ENCODE measurements at places on chromosomes 5 and 9.

DNA sequence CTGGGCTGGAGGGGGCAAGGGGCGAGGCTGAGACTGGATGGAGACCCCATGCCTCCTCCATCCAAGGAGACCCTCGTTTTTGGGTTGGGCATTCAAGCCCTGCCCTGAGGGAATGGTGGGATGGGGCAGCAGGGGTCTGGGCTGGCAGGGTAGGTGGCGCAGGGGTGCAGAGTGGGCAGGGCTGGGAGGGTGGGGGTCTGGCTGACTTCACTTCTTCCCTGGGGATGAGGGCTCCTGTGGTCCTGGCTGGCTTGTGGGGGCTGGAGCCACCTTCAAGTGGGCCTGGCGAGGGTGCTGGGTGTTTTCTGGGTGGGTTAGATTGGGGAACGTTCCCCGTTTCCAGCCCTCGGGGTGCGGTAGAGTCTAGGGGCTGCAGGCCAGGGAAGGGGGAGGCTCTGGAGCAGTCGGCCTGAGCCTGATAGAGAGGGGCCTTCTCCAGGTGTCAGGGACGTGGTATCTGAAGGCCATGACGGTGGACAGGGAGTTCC, 412 bp downstream of the LCN1 start:
- no peak for DNase-seq

DNA sequence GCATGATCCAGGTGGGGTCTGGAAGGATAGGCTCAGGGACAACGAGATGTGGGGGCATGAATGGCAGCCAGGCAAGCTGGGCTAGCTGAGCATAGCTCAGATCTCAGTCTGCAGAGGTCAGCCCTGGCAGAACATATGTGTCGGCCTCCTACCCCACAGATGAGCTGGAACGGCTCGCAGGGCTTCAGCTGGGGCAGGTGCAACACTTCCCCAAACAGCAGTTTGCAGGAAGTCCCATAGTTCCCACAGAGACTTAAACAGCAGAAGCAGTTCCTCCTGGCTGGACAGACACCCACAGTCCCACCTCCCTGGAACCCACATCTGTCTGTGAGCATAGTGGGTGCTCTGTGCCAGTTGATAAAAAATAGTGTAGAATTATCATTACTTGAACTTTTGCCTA, 404.6 kb downstream of the GADD45G start:
- no peak for DNase-seq

- no peak for DNase-seq
Observed at GRCh38 chr5:180804129-180804618, 1.6 kb upstream of the MGAT1 start.

DNA sequence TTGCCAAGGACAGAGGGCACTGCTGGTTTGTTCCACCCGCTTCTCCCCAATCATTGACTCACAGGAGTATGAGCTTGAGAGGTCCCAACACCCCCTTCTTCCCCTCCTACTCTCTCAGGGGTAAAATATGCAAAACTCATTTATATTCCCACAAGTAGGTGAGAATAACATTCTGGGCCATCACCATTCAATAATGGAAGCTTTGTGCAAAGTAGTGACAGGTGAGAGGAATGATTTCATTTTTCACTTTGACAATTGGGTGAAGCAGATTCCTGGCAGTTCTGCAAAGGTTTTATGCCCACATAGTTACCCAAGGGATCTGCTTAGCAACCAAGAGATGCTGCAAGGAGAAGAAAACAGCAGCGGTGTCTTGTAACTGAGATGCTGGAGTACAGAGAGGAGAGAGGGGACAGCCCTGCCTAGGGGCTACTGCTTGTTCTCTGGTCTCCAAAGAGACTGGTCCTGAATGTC, 137.6 kb downstream of the CMYA5 start:
- no peak for DNase-seq

DNA sequence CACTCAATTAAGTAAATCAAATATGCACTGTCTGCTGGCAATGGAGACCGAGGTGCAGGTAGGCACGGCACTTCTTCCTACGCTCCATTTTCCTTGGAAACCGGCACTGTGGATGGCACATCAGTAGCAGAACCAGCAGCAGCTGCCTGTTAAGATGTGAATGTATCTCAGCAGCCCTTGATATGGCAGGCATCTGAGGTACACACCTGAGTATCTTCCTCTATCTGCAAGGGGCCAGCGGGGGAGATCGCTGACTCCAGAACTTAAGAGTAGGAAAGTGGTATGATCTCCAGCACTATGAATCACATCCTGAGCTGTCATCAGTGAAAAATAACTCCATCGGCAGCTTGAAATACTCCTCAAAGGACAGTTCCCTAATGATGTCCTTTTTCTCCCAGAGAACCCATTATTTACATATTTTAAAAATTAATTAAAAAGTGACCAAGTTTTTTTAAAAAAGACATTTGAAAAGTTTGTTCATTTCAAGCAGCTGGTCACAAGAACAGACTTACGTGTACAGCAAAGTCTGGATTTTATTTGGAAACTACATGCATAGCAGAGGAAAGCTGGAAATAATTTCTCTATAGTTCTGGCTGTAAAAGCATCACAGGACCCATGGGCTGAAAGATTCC, 97.1 kb downstream of the ADAMTS12 start:
- peak; percentile 77 for DNase-seq

DNA sequence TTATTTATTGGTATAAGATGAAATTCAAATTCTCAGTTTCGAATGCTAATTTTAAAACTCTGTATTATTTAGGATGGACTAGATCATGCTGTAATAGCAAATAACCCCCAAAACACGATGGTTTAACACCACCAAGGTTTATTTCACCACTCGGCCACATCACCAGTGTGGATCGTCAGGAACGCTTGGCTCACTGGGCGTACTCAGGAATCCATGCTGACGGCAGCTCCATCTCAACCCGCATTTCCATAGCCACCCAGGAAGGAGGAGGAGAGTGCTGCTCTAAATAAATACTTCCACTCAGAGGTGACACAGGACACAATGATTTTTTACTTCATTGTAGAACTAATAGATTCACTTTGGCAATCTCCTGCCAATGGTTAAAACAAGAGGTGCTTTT, 347.4 kb downstream of the SH3GL2 start:
- no peak for DNase-seq

DNA sequence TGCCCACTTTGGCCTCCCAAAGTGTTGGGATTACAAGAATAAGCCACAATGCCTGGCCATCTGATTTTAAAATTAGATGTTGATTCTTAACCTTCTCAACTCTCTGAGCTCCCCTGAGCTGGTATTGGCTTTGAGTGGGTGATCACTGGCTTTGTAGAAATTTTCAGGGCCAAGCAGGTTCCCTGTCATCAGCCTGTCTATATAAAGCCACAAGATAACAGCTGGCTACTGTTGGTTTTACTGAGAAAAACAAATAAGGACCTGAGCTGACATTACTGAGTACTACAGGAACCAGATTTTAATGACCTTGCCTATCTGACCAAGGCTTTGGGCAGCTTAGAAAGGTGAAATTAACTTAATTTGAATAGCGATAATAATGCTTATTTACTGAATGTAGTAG, 153.6 kb downstream of the MSX2 start:
- DNase-seq = no peak

GRCh38 chr5:68070591-68071281, 144.8 kb upstream of the PIK3R1 start:
- DNase-seq = peak; percentile 60

DNA sequence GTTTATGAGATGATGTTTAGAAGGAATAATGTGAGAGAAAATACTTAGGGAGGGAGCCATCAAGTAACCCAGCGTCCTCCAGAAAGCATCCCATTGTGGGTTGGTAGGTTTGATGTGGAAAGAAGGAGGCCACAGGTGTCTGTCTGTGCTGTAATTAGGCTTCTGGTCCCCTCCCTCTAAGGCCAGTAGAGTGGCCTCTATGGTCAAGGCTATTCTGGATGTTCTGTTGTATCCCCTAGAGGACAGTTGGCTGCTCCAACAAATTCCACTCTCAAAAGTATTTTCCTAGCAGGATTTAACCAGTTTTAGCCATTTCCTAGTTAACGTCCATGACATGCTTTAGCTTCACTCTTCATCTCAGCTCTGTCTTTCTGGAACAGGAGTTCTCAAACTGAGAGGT, 106.5 kb downstream of the EGFLAM start:
- DNase-seq = no peak

DNA sequence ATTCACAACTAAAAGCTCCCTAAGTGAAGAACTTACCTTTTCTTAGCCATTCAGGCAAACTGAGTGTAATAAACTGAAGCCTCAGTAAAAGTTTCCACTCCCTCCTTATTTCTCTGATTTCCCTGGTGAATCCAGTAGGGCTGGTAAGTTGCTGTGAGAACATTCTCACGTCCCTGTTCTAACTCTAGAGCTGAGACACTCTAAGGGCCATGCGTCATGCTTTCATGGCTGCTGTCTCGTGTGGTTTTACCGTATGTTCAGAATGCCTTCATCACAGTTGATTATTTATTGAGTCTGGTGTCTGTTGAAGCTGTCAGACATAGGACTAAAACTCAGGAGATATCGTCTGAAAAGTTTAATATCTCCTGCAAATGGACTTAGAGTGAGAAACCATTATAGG, 1.3 kb downstream of the OR2S2 start:
- DNase-seq = no peak

GRCh38 chr5:92402045-92402444, 1018.9 kb upstream of the ARRDC3 start:
- DNase-seq = no peak

- no peak for DNase-seq
Observed at GRCh38 chr5:154044581-154044980, 5.8 kb downstream of the MFAP3 start.

DNA sequence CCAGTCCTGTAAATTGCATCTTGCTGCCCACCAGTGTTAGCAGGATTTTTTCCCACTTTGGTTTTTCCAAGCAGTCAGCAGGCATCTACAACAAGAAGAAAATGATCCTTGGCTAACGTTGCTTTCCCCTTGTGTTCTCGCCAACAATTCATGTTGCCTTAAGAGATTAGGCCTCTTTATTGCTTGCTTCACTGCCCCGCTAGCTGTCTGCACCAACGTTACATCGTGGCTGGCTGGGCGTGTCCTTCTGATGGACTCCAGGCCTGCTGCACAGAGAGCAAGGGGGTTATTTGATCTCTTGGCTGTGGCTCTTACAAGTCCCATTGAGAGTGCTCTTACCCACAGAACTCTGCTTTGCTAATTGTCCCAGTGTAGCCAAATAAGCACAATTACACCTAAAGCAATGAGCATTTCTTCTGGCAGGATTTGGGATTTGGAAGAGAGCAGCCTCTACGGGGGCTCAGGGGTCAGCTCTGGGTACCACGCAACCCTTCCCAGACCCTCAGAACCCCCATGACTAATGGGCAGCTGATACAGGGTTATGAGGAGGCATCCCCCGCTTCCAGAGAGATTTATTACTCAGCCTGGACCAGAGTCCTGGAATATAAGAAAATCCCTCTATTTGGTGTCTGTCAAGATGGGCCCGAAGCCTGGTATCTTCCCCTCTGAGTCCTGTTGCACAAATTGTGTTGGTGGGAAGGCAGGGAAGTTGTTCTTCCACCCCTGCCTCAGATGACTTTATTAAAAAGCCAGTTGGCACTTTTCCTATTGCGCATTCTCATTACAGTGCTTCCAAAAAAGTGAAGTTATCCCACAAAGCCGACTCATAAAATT, 17.6 kb downstream of the DCANP1 start:
- DNase-seq = peak; percentile 72

DNA sequence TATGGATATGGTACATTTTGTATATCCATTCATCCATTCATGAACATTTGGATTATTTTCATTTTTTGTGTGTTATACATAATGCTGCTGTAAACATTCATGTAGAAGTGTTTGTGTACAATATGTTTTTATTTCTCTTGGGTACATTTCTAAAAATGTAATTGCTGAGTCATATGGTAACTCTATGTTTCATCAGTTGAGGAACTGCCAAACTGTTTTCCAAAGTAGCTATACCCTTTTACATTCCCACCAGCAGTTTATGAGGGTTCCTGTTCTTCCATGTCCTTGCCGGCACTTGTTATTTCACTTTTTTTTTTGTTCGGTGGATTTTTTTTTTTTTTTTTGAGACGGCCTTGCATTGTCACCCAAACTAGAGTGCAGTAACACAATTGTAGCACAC, 54.0 kb upstream of the MCCC2 start:
- no peak for DNase-seq

GRCh38 chr9:104748359-104749031, 1.0 kb downstream of the NIPSNAP3A start:
- peak; percentile 53 for DNase-seq

- DNase-seq = no peak
Observed at GRCh38 chr5:43232943-43233833, 41.2 kb downstream of the NIM1K start.

DNA sequence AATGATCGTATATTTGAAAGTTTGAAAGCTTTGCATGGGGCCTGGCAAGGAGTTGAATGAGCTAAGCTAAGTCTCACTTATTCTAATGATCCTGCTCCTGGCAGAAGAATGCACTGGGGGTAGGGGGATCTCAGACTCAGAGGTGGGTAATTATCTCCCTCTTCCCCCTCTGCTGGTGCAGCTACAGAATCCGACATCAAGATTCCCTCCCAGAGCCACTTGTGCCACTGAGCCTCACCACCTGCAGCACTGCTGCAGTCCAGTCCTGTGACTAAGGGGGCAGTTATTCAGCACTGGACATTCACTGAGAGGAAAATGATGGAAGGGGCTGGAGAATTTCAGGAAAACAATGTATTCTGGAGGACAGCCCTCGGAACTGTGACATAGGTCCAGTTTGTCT, 205.8 kb downstream of the DEPDC1B start:
- DNase-seq = no peak

- DNase-seq = no peak
Observed at GRCh38 chr9:107755246-107755645, 265.7 kb upstream of the KLF4 start.

DNA sequence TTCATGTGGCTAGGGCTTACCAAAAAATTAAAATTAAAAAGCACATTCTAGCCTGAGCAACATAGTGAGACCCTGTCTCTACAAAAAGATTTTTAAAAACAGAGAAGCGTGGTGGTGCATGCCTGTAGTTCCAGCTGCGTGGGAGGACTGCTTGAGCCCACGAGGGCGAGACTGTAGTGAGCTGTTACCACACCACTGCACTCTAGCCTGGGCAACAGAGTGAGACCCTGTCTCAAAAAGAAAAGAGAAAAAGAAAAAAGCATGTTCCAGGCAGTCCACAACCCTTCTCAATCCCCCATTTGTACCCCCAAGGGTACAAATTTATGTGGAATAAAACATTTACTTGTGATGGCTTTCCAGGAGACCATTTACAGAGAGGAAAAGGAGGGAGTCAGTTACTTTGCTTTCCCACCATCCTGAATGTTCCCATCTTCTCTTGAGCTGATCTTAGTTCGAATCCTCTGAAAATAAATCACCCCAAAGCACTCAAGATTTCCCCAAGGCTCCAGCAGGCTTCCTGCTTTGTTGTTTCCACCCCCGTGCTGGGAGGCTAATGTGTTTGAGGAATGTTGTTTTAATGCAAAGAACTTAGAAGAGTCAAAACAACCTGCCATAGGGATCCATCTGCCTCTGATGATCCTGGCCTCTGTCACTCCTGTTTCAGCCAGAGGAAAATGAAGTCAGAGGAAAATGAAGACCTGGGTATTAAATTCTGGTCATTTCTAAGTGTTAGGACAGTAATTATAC, 384.7 kb downstream of the BNC2 start:
- DNase-seq = no peak

GRCh38 chr5:102600964-102601363, 102.2 kb upstream of the SLCO6A1 start:
- no peak for DNase-seq
